ENCODE measurements at places on chromosomes 6 and 20.

DNA sequence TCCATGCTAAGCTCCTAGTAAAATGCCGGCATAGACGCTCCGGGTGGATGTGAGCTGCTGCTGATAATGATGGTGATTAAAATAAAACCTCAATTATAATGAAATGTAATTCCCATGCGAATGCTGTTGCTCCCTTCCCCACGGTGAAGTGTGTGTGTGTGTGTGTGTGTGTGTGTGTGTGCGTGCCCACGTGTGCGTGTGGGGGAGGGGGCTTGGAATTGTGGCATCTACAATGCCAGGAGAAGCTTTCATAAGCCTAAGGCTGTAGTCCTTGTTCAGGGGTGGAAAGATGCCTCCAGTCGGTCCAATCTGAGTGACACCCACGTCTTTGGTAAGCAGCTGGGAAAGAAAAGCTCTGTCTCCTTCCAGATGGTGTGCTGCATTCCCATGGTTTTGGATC lies 137.9 kb downstream of the CDH26 start:
- no peak for DNase-seq

DNA sequence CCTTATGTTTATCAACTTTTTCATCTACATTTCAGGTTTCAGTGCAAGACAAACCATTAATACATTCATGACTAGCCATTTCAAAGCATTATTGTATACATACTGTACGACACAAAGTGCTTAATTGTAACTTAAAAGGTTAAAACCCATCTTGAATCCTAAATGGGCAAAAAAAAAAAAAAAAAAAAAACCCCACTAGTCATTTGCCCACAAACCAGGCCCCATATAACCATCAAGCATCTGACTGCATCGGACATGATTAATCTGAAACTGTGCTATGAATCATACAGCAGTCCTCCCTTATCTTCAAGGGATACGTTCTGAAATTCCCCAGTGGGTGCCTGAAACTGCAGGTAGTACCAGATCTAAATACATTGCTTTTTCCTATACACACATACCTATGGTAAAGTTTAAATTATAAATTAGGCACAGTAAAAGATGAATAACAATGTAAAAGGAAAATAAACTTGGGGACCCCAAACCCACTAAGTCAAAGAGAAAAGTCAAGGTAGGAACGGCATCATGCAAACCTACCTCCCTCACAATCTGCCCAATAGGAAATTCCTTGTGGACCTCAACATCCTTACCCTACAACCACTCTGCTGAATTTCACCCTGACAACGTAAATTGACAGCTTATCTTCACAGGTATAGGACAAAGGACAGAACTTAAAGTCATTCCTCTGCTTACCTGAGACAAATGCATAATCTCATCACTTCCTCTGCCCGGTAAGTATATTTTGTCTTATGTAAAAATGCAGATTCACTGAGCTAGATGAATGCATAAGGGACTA lies 14.3 kb downstream of the B4GALT5 start:
- no peak for DNase-seq

DNA sequence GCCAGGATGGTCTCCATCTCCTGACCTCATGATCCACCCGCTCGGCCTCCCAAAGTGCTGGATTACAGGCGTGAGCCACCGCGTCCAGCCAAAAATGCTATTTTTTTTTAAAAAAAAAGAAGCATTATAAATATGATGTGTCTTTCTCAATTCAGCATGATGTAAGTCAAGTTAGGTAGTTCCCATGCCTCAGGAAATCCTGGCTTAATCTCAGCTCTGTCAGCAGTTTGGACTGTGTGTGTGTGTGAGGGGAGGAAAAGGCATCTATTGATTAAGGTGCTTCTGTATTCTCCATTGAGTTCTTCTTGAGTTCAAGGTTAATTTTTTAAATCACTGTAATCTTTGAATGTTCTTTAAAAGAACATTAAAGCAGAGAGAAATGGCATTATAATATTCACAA lies 51.5 kb downstream of the GMDS start:
- no peak for DNase-seq

- no peak for DNase-seq
Measured at GRCh38 chr6:100823041-100823440, 58.1 kb downstream of the ASCC3 start.

GRCh38 chr20:33568868-33569801 lies 79.2 kb downstream of the CBFA2T2 start:
- DNase-seq: no peak

DNA sequence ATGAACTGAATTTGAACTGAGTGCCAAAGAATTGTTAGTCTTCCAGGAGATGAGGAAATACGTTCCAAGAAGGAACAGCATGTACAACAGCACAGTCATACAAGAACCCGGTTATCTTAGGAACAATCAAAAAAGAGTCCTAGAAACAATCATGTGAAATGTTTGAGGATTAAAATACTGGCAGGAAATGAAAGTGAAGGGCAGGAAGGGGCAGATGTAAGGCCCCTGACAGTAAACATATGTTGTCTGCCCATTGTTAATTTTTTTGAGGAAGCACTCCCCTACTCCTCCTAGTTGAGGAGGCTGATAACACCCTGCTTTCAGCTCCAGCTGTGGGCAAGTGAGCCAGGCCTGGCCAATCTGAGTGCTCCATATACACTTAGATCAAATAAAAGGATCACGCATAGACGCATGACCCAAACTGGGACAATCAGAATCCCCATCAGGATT lies 220.9 kb downstream of the HACE1 start:
- DNase-seq: no peak

GRCh38 chr6:5843078-5843477 lies 163.6 kb downstream of the NRN1 start:
- no peak for DNase-seq

DNA sequence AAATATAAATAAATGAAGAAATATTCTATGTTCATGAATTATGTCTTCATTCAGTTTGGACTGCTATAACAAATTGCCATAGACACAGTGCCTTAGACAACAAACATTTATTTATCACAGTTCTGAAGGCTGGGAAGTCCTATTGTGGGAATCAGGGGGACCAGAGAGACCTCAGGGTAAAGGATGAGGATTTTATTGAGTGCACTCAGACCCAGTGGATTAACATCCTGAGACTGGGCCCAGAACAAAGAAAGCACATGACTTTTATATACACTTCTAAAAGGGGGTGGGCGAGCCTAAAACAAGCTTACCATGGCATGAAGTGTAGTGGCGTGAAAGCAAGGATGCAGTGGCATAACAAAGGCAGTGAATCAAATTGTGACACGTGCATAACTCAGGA lies 26.9 kb upstream of the CBLN4 start:
- DNase-seq: no peak

GRCh38 chr6:107823047-107823557 lies 1.0 kb downstream of the SCML4 start:
- peak; percentile 39 for DNase-seq

- DNase-seq: no peak
Measured at GRCh38 chr20:35901678-35902544, 52.4 kb downstream of the SCAND1 start.

GRCh38 chr6:158707120-158707820 lies 57.4 kb downstream of the SYTL3 start:
- no peak for DNase-seq

- no peak for DNase-seq
Measured at GRCh38 chr6:115060581-115060980, 717.8 kb upstream of the HS3ST5 start.

DNA sequence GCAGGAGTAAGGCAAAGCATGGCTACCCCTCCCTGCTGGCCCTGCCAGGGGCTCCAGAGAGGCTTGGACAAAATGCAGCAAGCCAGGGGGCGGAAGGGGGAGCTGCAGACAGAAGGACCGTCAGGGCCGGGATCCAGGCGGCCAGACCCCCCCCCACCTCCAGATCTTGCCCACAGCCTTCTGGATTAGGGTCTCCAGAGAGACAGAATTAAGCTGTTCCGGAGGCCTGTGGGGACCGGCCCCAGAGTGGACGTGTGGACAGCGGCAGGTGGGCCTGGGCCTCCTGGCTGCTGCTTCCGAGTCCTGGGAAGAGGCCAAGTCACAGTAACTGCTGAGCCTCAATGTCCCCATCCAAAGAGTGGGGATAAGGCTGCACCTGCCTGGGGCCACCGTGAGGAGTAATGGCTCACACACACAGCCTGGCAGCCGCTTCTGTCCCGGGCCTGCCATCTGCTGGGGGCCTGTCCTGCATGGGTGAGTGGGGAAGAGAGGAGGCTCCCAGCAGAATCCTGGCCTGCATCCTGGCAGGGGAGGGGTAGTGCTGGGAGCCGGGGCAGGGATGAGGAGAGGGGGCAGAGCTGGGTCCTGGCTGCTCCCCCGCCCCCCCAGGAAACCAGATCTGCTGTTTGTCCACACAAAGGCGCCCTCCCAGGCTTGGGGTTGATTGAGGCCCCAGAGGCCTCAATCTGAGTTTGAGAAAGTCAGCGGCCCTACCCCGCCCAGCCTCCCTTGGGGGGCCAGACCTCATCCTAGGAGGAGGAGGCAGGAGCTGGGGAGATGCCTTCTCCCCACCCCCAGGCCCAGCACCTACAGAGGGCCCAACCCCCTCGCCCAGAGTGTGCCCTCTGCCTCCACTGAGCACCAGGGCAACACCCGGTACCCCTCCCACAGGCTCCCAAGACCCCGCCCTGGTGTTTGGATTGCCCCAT lies 3.9 kb downstream of the LAMA5 start:
- no peak for DNase-seq

DNA sequence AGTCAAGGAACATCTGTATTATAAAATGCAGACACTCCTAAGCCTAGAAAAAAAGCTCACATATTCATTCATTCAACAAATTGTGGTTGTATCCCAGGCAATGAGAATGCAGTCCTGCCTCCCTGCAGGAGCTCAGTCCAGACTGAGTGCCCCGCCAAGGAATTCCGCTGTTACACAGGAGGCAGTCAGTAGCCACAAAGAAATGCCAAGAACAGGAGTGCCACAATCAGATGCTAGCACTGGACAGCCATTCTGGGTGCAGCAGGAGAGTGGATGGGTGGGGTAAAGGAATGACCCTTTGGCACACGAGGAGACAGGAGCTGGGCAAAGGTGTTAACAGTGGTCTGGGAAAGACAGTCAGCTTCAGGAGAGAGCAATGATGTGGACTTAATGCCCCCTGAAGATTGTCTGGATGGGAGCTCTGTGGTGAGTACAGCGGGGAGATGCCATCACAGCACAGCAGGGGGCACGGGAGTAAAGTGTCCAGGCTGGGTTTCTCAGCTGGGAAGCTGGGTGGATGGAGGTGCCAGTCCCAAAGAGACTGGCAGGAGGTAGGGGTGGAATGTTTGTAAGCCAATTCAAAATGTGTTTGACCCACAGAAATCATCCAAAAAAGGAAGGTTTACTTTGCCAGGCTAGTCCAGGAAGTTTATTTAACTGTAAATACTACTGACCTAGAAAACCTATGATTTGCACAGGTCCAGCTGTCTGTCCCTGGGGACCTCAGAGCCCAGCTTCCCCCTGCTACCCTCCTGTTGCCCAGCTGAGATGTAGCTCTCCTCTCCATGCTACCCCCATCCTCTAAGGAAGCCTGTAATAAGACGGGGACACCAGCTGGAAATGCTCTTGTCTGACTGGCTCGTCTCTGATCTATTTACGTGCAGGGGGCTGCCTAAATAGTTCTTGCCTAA lies 84.1 kb downstream of the SLC23A2 start:
- DNase-seq: no peak

All from stimulated activated CD8-positive, alpha-beta memory T cell treated with anti-CD3 and anti-CD28 coated beads, Interleukin-4, amount 100 ng/mL, for 1 hour (primary cell).